ENCODE measurements at places on chromosomes 3 and 15. TPM values are rescaled to one million over a fixed set of nuclear protein-coding genes. Genes with fewer than 3 reads are reported as not detected.

GRCh38 chr3:58411036-58411435, 22.6 kb downstream of the PDHB start:
- no peak for DNase-seq

DNA sequence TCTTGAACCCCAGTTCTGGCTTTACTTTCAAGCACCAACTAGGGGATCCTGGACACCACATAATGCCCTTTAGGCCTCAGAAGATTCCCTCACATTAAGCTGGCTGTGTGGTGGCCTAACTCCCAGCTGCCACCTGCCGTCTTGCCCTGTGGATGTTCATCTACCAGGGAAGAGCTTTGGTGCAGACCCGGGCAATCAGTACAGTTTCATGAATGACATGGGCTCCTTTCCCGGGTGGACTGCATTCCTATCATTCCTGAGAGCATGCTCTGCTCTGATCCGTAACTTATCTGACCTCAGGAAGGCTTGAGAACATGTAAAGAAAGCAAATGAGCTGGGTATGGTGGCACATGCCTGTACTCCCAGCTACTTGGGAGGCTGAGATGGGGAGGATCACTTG, 50.0 kb upstream of the GSK3B start:
- DNase-seq = no peak

DNA sequence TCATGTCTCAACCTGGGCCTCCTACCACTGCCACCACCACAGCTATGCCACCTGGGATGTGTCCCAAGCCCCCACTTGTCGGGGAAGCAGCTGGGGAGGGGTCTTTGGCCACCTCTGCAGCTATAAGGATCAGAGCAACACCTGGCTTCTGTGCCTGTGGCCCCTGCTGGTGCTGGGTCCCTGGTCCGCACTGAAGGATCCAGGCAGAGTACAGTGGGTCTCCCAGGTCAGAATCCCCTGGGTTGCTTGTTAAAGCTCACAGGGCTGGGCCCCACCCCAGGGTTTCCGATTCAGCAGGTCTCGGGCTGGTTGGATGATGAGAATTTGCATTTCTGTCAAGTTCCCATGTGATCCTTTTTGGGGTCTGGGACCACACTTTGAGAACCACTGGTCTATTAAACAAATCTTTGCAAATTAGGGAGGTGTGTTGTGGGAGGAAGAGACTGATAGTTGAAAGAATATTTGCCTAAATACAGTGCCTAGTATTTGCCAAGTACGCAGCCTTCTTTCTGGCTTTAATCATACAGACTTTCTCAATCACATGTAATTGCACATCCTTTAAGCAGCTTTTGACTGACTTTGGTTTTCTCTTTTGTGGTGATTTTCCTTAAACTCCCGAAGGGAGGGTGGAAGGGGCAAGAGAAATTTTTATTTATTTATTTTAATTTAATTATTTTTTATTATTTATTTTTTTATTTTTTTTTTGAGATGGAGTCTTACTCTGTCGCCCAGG, 127.3 kb downstream of the IGF1R start:
- DNase-seq = no peak

GRCh38 chr3:47152578-47152977, 11.3 kb downstream of the SETD2 start:
- no peak for DNase-seq

DNA sequence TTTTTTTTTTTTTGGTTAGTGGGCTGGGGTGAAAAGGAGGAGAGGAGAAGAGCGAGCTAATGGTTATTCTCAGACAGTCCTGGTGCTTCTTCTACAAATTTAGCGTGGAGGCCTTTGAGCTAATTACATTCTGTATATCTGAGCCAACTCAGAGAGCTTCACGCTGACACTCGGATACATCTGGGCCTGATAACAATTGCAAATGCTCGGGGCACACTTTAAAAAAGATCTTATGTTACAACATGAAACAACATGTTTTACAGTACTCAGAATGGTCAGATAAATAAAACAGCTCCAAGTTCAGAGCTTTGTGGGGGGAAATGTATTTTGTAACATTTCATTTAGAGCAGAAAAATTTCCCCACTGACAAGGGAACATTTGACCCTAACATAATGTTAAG, 966.9 kb upstream of the NR2F2 start:
- DNase-seq = no peak

DNA sequence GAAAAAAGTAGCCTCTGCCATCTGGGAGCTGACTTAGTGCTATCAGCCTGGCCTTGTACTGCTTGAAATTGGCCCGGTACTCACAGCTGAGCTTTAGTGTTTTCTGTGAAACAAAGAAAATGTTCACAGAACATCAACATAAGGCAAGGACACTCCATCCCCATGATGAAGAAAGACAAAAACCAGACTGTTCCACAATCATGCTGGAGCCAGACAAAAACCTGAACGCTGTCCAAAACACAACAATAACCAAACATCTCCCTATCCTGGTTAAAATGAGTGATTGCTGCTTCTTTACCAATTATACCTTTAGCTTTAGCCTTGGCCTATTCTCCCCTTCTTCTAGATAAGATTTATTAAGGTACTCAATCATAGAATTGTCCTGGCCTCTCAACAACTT, 153.9 kb downstream of the CPNE4 start:
- DNase-seq = no peak

PARP15 gene
- 0.55 TPM for total RNA-seq

LRRC31 gene
- 0.50 TPM for total RNA-seq

TMEM266 gene
- total RNA-seq = 3.4 TPM

- DNase-seq = no peak
Measured at GRCh38 chr3:143859465-143860203, 11.4 kb upstream of the SLC9A9 start.

GRCh38 chr3:132892956-132893355, 145.2 kb upstream of the TMEM108 start:
- DNase-seq = no peak

GRCh38 chr3:42163622-42164244, 72.6 kb downstream of the TRAK1 start:
- DNase-seq = no peak

DNA sequence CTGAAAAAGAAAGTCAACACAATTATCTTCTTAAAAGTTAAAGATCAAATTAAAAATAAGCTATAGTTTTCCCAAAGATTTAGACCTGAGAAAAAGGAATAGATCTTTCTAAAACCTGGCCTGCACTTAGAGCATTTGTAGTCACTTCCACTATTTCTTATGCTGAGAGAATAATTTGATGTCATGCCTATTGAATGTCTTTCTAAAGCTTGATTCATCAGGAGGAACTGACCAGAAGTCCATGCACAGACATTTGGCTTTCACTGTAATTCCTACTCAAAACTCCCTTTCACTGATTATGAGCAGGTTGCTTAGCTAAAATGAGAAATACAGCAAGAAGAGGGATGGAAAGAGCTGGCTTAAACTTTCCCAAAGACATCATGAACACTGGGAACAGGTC, 4.3 kb downstream of the GREM1 start:
- no peak for DNase-seq

DNA sequence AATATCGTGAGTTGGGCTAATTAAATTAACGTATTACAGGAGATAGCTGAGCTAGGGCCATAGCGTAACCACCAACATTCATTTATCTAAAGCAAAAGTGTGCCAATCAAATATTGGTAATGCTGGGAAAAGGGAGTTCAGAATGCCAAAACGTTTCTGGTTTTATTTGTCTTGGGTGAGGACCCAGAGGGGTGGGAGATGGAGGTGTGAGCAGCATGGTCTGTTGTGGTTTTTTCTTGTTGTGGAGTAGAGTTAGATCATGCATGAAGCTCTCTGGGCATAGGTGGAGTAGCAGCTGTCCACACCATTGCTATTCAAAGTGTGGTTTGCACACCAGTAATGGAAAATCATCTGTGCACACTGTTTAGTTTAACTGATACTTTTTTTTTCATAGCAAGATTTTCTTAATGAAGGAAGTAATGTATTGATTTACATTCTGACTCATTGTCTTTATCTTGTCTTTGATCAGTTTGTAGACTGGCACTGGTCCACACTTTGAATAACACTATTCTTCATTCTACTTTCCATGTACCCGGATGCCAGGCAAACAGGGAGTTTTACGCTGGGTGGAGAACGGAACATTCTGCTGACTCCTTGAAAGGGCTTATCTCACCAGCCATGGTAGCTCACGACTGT, 50.8 kb upstream of the CRTC3 start:
- no peak for DNase-seq

DNA sequence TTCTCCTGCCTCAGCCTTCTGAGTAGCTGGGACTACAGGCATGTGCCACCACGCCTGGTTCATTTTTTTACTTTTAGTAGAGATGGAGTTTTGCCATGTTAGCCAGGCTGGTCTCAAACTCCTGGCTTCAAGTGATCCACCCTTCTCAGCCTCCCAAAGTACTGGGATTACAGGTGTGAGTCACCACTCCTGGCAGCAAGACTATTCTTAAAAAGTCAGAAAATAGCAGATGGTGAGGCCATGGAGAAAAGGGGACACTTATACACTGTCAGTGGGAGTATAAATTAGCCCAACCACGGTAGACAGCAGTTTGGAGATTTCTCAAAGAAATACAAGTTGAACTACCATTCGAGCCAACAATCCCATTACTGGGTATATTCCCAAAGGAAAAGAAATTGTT, 603.3 kb upstream of the TBL1XR1 start:
- no peak for DNase-seq

DNA sequence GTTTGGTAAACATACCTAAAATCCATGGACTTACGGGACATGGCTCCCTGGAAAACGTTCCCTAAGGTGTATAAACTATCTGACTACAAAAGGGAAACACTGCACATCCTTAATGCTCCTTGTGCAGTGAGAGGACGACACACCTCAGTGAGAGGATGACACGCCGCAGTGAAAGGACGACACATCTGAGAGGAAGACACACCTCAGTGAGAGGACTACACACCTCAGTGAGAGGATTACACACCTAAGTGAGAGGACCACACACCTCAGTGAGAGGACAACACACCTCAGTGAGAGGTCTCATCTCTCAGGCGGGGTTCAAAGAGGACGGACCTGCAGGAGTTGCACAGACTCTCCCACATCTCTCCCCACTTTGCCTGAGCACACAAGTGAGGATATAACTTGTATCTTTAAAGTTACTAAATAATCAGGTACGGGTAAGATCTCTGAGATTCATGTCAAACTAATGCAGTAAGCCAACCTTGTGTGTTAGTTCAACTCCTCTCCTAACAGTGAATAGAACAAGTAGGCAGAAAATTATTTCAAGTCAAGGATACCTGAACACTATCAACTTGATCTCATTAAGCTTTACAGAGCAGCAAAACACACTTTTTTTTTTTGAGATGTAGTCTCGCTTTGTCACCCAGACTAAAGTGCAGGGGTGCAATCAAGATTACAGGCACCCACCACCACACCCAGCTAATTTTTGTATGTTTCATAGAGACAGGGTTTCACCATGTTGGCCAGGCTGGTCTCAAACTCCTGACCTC, 32.1 kb downstream of the HERC2 start:
- no peak for DNase-seq

DNA sequence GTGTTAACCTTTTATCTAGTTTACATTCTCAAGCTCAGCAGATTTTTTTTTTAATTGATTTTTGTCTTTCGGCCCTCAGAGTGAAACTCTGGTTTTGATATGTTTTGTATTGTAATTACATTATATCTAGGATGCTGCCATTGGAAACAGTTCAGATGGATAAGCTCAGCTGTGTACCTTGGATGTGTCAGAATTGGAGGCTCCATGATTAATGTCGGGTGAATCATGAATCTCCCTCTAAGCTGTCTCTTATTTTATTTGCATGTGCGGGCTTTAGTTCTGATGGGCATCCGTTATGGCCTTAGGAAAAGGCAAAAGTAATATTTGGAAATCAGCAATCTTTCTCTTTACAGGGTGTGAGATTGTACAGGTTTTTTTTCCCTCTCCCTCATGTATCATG, 4.2 kb downstream of the PTPRG start:
- DNase-seq = no peak

- no peak for DNase-seq
Measured at GRCh38 chr3:16088496-16088895, 86.0 kb upstream of the GALNT15 start.

GRCh38 chr3:168956076-168956475, 707.4 kb downstream of the MECOM start:
- DNase-seq = no peak

- no peak for DNase-seq
Measured at GRCh38 chr3:172323894-172324610, 124.2 kb downstream of the GHSR start.

DNA sequence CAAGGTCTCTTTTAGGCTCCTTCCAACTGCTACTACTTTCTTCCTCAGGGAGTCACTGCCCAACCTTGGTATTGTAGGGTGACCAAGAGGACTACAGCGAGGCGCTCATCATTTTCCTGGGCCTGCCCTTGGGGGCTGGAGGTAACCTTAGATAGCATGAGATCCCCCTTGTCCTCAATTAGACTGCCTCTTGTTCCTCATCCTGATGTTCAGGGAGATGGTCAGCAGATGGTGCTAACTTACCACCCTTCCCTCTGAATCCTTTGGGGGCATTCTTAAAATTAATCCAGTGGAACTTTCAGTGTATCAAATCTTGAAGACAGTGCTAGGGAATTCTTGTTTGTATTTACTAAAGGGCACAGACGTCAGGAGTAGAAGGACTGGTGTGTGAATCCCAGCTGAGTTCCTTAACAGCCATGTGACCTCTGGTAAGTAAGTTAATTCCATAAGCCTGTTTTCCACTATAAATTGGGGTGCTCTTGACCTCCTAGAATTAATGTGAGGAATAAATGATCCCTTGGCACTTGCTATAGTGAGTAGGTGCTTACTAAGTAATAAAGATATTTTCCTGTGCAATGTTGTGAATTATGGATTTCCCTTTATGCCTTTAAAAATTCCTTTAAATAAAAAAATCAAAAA, 4.1 kb upstream of the CLPX start:
- DNase-seq = peak; percentile 82

EFHB gene
- 3.4 TPM for total RNA-seq

GRCh38 chr3:193569119-193569518, 14.4 kb upstream of the ATP13A4 start:
- DNase-seq = no peak

- no peak for DNase-seq
Measured at GRCh38 chr15:24039683-24040082, 352.6 kb upstream of the NDN start.

ENTPD3 gene
- total RNA-seq = 3.5 TPM

MCF2L2 gene
- total RNA-seq = 9.6 TPM

FAM107A gene
- total RNA-seq = 15.2 TPM

C3orf85 gene
- total RNA-seq = not detected

GRCh38 chr3:138059261-138059660, 49.3 kb downstream of the CLDN18 start:
- no peak for DNase-seq

DNA sequence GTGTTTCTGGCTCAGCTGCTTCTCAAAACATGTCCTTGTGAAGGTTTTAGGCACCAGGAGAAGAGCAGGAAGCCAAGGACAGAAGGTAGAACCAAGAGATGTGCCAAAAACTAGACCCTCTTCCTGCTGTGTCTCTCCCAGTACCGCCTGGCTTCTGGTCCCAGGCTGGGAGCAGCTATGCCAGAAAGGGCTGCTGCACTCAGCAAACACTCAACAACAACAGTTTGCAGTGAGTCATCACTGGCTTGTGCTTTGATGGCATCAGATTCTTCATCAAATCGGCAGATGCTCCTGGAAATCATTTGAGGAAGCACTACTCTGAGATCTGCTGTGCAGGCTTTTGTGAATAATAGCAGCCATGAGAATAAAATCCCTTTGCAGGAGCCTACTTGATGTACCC, 63.2 kb downstream of the DGKG start:
- peak; percentile 87 for DNase-seq

GRCh38 chr3:85790445-85791030, 831.7 kb downstream of the CADM2 start:
- DNase-seq = no peak

GRCh38 chr15:56699743-56700142, 33.6 kb downstream of the ZNF280D start:
- DNase-seq = no peak
